ENCODE measurements at places on chromosomes 1 and 21.

DNA sequence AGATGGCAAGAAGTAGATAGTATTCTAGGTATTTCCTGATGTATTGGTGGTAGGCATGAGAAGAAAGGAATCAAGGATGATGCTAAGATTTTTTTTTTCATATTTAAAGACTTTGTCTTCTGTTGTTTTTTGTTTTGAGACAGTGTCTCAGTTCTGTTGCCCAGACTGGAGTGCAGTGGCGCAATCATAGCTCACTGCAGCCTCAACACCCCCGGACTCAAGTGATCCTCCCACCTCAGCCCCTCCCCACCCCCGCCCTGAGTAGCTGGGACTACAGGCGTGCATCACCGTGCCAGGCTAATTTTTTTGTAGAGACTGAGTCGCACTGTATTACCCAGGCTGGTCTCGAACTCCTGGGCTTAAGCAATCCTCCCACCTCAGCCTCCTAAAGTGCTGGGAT is 2.8 kb upstream of the CAPZB start:
- DNase-seq = peak; percentile 50

- DNase-seq = no peak
Measured at GRCh38 chr1:231940116-231940515, 313.5 kb downstream of the DISC1 start.

DNA sequence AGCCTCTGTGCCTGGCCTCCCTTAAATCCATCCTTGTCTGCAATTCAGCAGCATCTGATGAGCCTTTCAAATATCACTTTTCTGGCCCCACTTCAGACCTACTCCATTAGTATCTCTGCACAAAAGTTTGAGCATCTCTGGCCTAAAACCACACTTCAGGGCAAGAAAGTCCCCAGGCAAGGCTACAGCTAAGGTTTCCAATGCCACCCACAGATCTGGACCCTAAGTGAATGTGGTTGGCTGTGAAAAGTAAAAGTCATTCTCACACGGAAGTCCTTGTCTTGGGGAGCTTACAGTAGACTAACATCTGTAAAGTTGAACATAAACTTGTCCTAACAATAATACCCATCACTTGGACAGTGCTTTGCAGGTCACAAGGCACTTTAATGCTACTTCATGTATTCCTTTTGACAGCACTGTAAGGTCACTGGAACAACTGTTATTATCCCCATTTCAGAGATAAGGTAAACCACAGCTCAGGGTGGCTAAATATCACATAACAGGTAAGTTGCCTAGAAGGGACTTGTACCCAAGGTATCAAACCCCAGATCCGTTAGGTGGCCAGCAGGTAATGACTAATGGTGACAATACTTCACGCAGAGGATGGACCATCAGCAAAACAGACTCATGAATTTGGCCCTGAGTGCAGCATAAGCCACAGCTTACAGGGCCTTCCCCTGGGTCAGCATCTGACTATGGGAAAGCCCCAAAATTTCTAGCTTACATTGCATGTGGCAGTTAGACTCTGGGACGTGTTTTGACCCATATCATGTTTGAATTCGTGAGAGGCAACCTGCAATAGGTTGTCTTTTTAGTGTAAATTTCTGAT is 356.0 kb downstream of the HHAT start:
- no peak for DNase-seq

DNA sequence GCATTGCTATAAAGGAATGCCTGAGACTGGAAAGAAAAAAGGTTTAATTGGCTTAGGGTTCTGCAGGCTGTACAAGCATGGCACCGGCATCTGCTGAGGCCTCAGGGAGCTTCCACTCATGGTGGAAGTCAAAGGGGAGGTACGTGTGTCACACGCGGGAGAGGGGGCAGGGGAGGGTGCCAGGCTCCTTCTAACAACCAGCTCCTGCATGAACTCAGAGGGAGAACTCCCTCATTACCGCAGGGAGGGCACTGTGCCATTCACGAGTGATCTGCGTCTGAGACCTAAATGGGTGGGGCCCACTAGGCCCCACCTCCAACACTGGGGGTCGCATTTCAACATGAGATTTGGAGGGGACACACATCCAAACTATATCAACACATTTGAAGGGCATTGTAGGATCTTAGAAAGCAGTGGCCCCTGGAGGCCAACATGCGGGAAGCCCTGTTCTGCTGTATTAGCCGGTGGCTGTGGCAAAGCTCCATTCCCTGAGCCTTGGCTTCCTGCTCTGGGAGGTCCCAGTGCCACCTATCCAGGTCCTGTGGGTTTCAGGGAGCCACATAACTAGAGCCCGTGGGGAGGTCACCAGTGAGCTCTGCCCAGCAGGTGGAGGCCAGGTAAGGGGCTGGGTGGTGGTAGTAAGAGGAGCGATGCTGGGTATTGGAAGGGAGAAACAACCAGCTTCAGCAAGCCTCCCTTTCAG is 10.0 kb downstream of the WNT3A start:
- DNase-seq = no peak

DNA sequence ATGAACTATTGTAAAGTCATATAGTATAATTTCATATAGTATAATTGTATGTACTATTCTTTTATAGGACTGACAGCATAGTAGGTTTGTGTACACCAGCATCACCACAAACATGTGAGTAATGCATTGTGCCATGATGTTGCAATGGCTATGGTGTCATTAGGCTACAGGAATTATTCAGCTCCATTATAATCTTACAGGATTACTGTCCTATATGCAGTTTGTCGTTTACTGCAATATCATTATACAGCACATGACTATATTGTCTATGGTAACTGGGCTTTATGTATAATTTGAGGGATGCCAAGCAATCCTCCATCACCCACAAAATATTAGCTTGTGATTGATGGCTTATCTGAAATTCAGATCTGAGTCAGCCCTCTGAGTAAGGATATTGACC is 54.2 kb upstream of the PBX1 start:
- no peak for DNase-seq

DNA sequence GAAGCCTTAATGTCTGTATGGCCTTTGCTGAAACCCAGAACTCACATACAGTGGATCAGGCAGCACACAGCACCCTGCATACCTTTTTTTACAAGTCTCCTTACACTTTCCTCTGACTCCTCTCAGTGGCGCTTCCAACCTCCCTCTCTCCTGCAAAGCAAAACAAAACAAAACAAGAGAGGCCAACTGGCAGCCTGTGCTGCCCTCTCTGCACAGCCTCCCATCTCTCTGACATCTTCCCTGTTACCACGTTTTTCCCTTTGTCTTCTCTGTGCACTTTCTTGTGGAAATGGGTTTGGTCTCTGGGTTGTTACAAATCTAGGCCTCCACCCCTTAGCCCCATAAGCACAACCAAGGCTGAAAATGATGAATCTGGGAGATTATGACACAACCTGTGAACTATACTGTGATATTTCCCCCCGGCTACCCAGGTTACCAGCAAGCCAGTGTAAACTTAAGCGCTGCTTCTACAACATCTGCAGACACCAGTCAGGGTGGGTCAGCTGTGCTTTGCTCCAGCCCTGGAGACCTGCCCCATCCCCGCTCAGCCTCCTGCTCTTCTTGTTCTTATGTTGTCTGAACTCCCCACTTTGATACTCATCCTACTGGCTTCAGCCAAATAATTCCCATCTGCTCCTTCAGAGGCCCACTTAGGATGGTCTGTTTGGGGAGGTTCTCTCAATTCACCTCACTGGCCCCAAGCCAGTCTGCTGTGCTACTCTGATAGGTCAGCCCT is 54.9 kb upstream of the FMOD start:
- no peak for DNase-seq
